Cortex of kidney (tissue), 1 donor: ENCODE measurements at places on chromosomes 7 and 10.

- no peak for DNase-seq
These were observed 26.7 kb upstream of the FGFR2 start for GRCh38 chr10:121624836-121625486.

DNA sequence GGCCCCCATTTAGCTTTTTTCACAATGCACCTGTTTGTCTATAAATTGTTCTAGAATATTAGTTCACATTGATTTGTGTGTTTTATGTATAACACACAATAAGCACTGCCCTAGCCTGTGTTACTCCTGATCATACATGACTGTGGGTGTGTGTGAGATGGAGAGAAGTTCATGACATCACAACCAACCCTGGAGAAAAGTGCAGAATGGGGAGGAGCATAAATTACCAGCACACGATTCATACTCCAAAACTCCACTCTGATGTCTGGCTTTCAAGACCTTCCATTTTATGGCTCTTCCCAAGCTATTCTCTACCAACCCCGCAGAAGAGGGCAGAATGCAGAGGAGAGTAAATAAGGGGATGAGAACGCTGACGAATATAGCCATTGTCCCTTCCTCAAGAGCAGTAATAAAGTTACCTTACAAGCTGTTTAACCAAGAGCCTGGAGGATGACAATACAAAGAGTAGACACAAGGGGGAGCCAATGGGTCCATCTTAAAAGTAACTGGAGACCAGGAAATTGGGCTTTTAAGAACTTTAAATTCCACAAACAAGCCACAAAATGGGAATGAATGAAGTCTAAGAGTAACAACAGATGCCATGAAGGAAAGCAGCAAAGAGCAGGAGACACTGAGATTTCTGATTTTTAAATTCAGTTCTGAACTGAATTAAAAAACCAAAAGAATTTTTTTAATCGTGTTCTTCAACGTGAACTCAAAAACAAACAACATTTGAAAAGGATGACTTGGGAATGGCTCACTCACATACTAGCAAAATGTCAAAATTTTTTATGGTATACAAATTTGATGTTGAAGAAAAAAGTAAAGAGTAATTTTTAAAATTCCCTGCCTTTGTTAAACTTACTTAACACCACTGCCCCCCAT lies 159.6 kb downstream of the PARD3 start:
- DNase-seq: no peak

DNA sequence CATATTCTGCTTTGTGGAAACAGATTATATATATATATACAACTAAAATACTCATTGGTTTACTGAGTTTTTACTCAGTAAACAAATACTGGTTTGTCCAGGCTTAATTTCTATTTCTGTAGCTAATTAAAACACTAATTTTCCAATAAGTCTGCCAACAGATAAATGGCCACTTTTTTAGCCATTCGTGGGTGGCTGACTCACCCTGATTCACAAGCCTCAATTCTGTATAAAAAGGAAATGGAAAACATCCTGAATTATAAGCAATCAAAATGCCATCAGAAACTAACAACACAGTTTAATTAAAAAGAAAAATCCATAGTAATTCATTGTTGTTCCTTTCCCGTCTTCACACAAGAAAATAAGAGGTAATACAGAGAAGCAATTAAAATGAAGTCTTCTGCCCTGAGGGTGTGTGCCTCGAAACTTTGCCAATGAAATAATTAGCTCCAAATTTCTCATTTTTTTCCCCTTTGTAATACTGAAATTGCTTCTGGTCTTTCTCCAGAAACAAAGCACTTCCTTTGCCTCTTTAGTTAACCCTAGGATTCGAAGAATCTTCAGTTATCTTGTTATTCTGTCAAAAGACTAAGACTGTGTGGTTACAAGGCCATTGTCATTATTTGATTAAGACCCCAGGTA lies 118.7 kb upstream of the PTN start:
- no peak for DNase-seq

DNA sequence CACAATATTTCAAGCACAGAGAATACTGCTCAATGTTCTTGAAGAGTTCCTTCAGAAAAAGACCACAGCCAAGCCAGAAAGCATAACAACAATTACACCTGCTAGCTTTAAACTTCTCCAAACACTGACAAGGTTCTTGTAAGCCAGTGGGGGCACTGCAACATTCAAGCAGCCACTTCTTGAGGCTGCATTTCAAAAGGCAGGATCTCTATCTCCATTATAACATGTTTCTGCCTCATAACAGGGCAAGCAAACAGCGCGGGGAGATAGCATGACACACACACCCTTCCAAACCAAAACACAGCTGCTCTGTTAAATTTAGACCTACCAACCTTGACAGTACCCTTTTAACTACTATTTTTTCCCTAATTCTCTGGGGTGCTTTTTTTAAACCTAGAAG lies 30.8 kb downstream of the CHCHD3 start:
- no peak for DNase-seq

DNA sequence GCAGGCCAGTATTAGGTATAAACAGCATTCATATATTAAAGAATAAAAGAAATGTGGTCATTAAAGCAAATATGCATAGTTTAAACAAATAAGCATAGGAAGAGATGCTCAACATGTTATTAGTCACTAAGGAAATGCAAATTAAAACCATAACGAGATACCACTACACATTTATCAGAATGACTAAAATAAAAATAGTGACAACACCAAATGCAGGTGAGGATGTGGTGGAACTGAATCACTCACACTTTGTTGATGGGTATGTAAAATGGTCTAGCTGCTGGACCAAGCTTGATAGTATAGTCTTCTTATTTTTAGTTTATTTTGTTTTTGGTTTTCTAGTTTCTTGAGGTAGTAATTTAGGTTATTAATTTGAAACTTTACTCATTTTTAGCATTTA lies 242.9 kb downstream of the HGF start:
- DNase-seq: no peak

GRCh38 chr10:30686708-30687107 lies 57.2 kb upstream of the LYZL2 start:
- DNase-seq: no peak

GRCh38 chr10:1050145-1050544 lies 1.2 kb upstream of the IDI1 start:
- no peak for DNase-seq

DNA sequence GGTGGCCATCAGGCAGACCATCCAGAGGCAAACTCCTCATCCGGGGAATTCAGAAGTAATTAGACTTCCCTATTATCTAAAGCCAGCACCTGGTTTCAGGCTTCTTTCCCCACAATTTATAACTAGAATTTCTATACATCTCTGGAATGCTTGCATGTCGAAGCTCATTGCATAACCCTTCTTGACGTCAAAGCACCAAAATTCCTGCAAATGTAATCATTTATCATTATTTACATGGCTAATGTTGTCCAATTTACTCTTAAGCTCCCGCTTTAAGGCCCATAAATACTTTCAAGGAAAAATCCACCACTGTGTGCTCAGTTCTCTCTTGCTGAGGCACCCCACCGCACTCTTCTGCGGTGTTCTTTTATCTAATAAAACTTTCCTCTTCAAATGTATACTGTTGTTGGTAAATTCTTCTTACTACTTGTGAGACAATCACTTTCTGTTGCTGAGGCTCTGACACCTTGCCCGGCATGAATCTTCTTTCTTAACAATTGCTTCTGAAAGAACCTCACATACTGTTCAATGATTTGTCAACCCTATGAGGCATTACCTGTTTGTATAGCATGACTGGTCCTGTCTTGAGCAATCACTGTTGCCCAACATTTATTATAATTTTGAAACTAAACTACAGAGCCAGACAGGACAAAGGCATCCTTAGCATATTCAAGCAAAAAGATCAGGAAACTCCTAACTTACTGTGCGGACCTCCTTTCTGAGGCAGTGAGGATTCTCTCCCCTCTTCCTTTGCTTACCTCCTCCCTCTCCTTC lies 17.4 kb upstream of the GPR141 start:
- no peak for DNase-seq

GRCh38 chr10:104254493-104255310 lies at the start of gene GSTO1:
TSS of gene GSTO1 (plus strand) at chr10:104254892. CDS start at chr10:104254929, 37 bp downstream.
- no peak for DNase-seq

DNA sequence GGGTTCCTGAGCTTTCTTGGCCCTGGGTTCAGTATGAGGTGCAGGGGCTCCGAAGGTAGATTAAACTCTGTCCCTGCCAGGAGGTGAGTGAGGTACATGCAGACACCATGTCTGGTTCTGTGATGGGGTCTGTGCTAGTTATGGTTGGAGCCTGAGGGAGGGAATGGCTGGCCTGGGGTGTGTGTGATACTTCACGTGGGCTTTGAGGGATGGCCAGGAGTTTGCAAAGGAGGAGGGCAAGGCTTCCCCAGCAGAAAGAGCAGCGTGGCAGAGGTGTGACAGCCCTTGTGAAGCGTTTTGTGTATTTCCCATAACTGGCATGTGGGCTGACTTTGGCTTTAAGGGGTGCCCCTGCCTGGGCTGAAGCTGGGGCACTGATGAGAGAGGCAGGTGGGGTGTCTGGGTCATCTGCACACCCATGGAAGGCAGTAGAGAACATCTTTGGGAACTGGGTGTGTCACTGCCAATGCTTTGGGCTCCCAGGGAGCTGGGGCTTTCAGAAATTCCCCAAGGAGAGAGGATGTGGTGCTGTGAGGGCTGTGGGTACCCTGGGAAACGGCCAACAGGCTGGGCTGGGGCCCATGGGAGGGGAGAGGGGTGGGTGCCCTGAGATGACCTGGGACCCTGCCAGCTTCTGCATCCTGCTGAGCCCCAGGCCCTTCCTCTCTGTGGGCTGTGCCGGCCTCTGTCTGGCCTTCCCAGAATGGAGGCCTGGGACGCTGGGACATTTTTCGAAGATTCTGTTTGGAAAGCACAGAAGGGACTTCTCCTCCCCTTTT lies 4.6 kb downstream of the PALD1 start:
- no peak for DNase-seq
